ENCODE measurements at places on chromosomes 4 and X.

DNA sequence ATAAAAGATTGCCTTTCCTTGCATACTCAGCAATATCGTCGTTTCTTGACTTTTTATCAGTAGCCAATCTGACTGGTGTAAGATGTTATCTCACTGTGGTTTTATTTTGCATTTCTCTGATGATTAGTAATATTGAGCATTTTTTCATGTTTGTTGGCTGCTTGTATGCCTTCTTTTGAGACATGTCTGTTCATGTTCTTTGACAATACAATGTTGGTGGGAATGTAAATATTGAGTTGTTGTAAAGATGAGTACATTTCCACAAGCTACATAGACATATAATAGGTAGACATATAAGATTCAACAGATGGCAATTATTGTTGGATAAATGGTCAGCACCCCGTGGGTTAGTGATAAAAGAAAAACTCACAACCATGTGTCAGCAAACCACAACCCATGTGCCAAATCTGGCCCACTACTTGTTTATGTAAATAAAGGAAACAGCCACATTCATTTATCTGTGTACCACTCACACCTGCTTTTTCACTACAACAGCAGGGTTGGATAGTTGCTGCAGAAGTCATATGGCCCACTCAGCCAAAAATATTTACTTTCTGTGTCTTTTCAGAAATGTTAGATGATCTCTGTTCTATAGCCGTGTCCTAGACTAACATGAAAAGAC lies 153.1 kb upstream of the VCX start:
- DNase-seq: no peak

DNA sequence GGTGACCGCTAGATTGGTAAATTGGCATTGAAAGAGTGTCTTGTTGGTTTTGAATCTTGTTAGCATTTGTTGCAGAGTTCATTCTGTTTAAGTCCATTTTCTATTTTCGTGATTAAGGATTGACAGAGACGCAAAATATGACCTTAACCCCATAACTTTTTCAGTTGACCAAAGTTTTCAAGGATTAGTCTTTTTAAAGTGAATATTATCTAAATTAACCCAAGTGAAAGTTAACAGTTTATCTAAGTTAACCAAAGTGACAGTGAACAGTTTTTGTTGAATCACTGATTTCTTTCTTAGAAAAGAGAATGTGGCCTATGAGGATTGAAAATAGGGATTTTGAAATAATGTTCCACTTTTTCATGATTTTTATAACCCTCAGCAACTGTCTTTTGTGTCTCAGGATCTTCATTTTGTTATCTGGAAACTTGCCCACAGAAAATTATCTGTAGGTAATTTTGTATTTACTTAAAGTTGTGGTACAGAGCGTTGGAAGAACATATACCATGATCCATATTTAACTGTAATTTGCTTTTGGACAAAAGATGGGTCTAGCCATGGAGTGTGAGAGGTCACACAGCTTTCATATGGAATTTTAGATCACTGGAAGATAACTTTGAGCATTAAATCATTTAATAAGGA lies 3.3 kb downstream of the CPEB2 start:
- peak; percentile 38 for DNase-seq

- no peak for DNase-seq
Measured at GRCh38 chr4:185379326-185380295, 16.1 kb downstream of the LRP2BP start.

- no peak for DNase-seq
Measured at GRCh38 chr4:46894826-46895225, 14.2 kb downstream of the COX7B2 start.

DNA sequence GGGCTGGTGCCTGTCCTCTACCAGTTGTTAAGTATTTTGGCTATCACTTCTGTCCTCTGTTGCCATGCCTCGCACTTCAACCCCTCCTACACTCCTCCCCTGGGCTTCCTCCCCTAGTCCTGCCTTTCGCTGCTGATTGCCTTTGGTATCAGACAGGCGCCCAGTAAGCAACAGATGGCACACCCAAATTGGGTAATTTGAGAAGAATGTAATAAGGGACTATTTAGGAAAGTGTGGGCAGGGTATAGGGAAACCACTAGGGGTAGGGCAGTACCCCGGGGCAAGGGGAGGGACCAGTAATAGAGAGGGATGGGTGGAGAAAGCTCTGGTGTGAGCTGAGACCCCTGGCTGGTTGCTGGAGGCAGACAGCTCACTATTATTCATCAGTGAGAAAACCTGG lies 172.7 kb upstream of the USP9X start:
- DNase-seq: no peak

- DNase-seq: peak; percentile 78
Measured at GRCh38 chrX:43958529-43958928, 14.7 kb downstream of the NDP start.

DNA sequence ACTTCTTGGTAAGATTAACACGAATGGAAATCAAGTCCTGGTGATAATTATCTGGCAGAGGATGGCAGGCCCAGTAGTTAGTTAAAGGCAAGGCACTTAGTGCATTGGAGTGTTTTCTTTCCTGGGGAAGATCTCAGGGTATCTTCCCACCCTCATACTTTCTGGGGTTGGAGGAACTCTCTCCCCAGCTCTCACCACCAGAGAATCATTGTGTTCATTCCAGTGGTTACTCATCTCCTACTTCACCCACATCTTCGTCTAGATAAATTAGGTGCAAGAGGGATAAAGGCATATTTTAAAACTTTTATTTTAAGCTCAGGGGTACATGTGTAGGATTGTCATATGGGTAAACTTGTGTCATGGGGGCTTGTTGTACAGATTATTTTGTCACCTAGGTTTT lies 67.5 kb upstream of the SH3RF1 start:
- peak; percentile 90 for DNase-seq

- peak; percentile 53 for DNase-seq
Measured at GRCh38 chr4:22500831-22501714, 14.8 kb downstream of the ADGRA3 start.

- peak; percentile 76 for DNase-seq
Measured at GRCh38 chrX:76183289-76184049, 10.6 kb downstream of the PBDC1 start.

DNA sequence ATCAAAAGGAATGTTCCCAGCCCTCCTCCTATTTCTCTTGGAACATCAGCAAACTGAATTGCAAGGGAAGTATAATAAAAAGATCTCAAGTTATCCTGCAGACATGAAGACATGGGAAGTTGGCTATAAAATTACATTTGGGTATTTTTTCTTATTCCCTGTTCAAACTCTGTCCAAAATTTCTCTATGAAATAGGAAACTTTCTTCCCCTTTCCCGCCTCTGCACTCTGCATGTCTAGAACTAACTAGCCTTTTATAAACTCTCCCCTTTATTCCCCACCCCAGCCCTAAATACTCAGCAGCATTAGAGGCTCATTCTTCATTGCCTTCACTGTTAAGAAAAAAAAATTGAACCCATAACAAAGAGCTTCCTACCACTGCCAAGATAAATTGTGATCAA lies 126.7 kb upstream of the EDNRA start:
- no peak for DNase-seq

- DNase-seq: no peak
Measured at GRCh38 chr4:36183232-36183631, 61.1 kb downstream of the ARAP2 start.

- DNase-seq: no peak
Measured at GRCh38 chr4:31613946-31614623, 893.9 kb downstream of the PCDH7 start.

GRCh38 chr4:48255959-48256342 lies 13.7 kb downstream of the TEC start:
- DNase-seq: no peak

GRCh38 chr4:83318666-83319065 lies 16.0 kb downstream of the HPSE start:
- no peak for DNase-seq

DNA sequence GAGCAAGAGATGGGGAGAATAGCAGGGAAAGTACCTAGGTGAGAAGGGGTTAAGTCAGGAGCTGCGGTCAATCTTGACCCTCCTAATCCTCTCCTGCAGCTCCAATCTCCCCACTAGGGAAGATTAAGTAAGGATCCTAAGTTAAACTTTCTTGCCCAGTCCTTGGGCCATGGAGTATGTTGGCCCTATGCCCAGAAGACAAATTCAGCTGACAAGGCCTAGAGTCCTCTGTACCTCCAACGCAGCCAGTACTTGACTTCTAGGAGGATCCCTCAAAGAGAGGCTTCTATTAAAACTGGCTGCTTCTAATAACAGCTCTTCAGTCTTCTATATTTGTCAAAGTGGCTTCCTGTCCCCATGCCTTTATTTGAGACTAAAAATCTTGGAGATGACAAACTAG lies 1.4 kb downstream of the CLDN2 start:
- DNase-seq: no peak

- DNase-seq: peak; percentile 23
Measured at GRCh38 chr4:175560604-175561003, 251.5 kb downstream of the GPM6A start.

DNA sequence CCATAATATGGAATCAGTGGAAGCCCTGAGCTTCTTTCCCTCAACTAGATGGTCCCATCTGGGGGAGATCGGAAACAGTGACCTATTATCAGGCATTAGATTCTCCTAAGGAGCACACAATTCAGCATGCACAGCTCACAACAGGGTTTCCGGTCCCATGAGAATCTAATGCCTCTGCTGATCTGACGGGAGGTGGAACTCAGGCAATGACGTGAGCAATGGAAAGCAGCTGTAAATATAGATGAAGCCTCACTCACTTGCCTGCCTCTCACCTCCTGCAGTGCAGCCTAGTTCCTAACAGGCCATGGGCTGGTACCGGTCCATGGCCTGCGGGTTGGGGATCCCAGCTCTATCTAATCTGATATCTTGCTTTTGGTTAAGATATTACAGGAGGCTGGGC lies 88.9 kb downstream of the COX7B2 start:
- no peak for DNase-seq

GRCh38 chr4:133151341-133151690 lies 2.2 kb downstream of the PCDH10 start:
- peak; percentile 15 for DNase-seq

GRCh38 chr4:47383829-47384427 lies 79.6 kb downstream of the COMMD8 start:
- peak; percentile 56 for DNase-seq

DNA sequence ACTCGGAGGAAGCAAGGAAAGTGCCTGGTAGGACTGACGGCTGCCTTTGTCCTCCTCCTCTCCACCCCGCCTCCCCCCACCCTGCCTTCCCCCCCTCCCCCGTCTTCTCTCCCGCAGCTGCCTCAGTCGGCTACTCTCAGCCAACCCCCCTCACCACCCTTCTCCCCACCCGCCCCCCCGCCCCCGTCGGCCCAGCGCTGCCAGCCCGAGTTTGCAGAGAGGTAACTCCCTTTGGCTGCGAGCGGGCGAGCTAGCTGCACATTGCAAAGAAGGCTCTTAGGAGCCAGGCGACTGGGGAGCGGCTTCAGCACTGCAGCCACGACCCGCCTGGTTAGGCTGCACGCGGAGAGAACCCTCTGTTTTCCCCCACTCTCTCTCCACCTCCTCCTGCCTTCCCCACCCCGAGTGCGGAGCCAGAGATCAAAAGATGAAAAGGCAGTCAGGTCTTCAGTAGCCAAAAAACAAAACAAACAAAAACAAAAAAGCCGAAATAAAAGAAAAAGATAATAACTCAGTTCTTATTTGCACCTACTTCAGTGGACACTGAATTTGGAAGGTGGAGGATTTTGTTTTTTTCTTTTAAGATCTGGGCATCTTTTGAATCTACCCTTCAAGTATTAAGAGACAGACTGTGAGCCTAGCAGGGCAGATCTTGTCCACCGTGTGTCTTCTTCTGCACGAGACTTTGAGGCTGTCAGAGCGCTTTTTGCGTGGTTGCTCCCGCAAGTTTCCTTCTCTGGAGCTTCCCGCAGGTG lies 637 bp downstream of the AR start:
- DNase-seq: peak; percentile 42

DNA sequence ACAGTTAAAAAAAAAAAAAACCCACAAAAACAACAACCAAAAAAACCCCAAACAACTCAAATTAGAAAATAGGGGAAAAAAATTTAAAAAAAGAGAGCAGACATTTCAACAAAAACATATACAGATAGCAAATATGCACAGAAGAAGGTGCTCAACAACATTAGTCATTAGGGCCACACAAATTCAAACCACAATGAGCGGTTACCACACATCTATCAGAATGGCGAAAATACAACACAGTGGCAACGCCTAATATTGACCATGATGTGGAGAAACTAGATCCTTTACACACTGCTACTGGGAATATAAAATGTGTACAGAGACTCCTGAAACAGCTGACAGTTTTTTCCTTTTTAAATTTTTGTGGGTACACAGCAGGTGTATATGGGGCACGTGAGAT lies 19.4 kb downstream of the LYAR start:
- DNase-seq: peak; percentile 6

DNA sequence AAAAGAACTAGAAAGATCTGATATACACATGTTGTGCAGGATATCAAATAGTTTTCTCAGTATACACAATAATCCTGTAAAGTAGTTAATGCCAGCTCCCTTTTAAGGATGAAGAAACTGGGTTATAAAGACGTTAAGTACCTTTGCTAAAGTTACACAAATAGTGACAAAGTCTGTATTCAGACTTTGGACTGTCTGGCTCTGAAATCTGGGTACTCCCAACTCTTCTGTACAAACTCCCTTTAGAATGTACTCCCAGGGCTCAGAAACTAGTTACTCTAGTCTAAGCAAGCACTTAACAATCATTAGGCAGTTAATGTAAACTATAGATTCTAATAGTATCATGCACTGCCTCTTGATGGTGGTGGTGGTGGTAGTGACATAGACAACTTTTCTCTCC lies 7.2 kb downstream of the GPRASP3 start:
- no peak for DNase-seq

GRCh38 chr4:119510395-119511149 lies 118.0 kb downstream of the PDE5A start:
- peak; percentile 92 for DNase-seq

- no peak for DNase-seq
Measured at GRCh38 chr4:7503559-7504249, 69.0 kb upstream of the PSAPL1 start.

DNA sequence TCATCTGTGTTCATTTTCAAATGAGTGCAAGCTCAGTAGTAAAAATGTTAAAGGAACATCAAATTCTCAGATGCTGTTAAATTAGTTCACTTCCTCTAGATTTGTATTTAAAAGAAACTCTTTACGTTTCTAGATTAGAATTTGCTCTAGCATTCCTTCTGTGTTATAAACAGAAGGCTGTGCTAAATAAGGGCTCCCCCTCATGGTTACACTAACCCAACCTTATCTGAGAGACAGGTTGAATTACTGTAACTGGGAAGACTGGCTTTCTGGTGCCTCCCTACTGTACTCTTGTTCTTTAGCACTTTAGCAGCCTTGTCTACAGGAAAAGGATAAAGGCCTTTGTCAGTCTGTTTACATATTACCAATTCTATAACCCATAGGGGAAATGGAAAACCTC lies 56.8 kb downstream of the RXFP1 start:
- peak; percentile 52 for DNase-seq

GRCh38 chr4:169052594-169052945 lies 42.5 kb upstream of the CBR4 start:
- no peak for DNase-seq

DNA sequence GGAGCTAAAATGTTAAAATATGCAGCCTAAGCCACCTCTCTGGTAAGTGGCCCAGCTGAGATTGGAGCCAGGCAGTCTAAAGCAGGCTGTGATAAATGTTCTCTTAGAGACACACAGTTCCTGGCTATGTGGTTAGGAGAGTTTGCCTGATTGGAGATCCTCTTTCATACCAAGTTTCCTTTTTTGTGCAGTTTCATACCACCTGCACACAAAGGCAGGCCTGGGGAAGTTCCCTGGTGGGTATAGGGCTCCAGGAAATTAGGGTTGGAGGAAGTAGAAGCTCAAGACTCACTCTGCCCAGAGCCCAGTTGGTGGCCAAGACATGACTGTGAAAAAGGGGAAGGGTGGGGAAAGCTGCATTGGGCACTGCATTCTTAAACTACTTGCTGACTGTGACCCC lies 16.9 kb downstream of the CYBB start:
- DNase-seq: no peak

Measured in EH (cell line).